ENCODE measurements at places on chromosomes 16 and 17.
A peak's percentile ranks its signal among the peaks of the same experiment; 100 is the strongest.

DNA sequence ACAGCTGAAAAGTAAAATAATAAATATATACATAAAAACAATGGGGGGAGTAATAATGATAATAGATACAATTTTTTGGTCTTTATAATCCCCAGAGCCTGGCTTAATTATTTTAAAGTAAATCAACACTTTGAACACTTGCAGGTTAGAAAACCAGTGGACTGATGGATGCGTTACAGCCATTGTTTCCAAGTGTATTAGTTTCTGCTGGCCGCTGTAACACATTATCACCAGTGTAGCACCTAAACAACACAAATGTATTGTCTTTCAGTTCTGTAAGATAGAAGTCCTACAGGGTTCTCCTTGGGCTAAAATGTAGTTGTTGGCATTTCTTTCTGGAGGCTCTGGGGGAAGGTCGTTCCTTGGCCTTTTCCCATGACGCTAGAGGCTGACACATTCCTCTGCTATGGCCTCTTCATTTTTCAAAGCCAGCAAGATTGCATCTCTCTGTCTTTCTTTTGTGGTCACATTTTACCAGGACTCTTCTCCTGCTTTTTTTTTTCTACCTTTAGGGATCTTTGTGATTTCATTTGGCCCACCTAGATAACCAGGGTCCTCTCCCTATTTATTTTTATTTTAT is 116.8 kb downstream of the WWOX start:
- no peak for DNase-seq

DNA sequence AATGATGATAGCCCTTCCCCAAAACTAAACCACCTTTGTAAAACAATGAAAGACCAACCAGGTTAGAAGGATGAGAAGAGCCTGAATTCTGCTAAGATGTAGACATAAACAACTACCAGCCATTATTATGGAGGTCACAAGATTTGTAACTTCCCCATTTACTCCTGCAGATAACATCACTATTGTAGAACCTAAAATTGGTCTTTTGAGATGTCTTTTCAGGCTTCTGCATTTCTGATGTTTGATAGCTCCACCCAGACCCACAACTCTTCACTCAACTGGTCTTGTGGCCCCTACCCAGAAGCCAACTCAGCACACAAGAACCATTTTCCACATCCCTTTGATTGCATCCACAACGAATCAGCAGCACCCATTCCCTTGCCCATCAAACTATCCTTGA is 100.8 kb downstream of the TMEM132E start:
- no peak for DNase-seq

GRCh38 chr16:2147981-2148671 is at the start of gene RAB26:
TSS of gene RAB26 (plus strand) at chr16:2148625. CDS start at chr16:2148784, 159 bp downstream.
- peak; percentile 42 for DNase-seq

DNA sequence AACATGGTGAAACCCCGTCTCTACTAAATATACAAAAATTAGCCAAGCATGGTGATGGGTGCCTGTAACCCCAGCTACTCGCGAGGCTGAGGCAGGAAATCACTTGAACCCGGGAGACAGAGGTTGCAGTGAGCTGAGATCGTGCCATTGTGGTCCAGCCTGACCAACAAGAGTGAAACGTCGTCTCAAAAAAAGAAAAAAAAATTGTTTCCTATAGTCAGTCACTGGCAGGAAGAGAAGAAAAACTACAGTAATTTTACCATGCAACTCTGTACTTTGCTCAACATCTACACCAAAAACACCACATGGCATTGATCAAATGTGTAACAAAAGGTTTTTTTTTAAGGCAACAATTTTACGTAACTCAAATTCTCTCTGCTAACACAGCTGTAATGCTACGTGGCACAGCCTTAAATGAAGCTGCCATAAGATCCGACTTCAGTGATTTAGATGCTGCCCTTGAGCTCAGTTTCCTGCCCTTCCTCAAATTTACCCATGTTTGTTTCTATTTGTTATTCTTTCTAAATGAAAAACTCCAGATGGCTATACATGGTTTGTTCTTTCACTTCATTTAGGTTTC is 40.2 kb downstream of the CNOT1 start:
- no peak for DNase-seq

DNA sequence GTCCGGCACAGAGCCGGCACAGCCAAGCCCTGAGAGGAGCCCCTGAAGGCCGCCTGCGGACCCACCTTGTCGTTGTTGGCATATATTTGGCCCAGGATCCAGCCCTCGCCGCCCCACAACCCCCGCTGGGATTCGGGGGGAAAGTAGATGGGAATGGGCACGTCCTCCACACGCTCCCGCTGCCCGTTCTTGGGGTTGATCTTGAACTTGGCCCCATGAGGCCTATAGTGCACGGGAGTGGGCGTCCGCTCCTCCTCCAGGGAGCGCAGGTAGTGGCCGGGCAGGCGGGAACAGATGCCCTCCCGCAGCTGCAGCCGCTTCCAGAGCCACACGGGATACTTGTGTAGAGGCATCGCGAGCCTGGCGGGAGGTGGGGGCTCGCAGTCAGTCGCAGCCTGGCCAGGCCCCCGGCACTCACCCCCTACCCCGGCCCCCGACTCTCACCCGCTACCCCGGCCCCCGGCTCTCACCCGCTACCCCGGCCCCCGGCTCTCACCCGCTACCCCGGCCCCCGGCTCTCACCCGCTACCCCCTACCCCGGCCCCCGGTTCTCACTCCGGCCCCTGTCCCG is 387 bp downstream of the MRPL28 start:
- no peak for DNase-seq

GRCh38 chr16:23365602-23366240 is 63.6 kb downstream of the SCNN1B start:
- peak; percentile 12 for DNase-seq

- DNase-seq, result no peak
Measured at GRCh38 chr16:89334988-89335802, 117.7 kb downstream of the ZNF778 start.

GRCh38 chr17:73060721-73061120 is 31.8 kb downstream of the SLC39A11 start:
- DNase-seq, result no peak

GRCh38 chr16:9135797-9136196 is 44.4 kb downstream of the HAPSTR1 start:
- DNase-seq, result peak; percentile 24

- no peak for DNase-seq
Measured at GRCh38 chr16:66911801-66912200, 6.9 kb downstream of the CDH16 start.

GRCh38 chr17:67435786-67436185 is 58.7 kb downstream of the PITPNC1 start:
- DNase-seq, result no peak

DNA sequence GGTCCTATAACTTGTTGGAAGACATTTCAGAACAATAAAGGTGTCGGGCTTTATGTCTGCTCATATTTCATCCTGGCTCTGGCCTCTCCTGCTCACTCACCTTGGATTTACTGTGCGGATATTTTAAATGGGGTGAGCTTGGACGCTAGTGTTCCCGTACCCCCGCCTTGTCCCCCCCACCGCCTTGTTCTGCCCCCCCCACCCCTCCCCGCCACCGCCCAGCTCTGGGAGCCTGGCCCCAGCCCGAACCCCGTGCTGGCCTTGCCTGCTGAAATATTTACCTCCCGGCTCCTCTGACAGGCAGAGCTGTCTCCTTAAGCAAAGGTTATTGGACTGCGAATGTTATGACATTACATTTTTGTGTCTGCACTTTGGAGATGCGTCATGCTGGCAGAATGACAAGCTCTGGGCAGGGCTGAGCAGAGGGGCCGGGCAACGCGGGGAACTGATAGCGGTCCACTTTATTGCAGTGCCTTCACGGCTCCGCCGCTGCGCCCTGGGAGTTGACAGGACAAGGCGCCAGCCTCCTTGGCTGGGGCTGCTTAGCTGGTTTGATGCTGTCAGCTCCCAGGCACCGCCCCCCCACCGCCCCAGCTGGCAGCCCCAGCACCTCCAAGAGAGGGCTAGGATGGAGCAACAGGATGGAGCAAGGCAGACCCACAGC is 222.5 kb upstream of the GSE1 start:
- no peak for DNase-seq

DNA sequence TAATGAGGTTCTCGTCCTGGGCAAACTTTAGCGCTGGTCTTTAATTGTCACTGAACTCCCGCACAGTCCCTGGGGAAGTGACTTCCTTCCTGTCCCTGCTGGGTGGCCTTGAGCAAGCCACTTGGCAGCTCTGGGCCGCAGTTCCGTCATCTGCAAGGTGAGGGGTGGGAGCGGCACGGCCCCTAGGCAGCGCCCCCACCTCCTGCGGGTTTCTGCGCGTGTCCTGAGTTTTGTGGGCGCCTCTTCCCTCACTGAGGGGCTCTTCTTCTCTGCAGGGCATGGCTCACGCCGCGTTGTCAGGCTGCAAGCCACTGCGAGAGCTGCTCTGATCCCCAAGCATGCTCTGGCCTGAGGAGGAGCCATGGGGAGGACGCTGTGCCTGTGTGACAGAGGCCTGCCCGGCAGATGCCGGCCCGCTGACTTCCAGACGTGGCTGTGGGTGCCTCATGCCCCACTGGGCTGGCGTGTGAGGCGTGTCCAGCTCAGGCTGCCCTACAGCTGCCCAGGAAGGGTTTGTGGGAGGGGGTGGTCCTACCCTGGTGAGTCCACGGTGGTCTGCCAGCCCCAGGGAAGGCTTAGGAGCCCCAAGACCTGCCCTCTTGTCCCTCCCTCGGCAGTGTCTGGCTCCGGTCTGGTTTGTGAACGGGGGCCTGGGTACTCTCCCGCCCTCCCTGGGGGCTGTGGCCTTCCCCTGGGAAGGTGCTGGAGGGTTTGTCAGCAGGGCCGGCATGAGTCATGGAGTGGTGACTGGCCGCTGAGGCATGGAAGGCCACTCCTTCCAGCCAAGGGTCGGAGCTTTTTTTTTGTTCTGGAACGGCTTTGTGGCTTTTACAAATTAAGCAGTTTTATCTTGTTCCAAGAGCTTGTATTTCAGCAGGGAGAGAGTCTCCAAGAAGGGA is 182.0 kb downstream of the SEC14L1 start:
- no peak for DNase-seq

DNA sequence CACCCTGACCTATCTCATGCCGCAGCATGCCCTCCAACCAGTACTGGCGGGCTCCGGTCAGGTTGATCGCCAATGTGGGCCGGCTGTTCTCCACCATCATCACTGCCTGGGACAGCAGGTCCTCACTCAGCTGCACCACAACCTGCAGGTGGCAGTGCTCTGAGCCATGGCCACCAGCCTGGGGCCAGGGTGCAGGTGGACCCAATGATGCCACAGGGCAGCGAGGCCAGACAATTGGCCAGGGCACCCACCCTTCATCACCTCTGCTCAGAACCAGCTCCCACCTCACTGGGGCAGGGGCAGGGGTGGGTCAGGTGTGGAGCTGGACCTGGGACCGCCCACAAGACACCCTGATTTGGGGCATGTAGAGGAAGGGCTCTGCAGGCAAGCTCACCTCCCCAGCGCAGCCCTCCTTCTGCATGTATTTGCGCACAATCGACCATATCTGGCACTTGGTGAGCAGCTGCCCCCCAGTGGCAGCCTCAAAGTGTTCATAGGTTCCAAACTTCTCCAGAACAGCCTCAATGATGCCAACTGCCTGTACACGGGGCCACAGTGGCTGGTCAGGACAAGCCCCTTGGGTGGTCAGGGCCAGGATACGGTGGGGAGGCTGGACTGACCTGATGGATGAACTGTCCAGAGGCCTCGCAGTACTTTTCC is 4.2 kb downstream of the MATCAP1 start:
- peak; percentile 60 for DNase-seq

GRCh38 chr16:46822270-46822669 is 8.7 kb downstream of the C16orf87 start:
- peak; percentile 44 for DNase-seq

- DNase-seq, result no peak
Measured at GRCh38 chr17:73256220-73256619, 5.5 kb downstream of the CPSF4L start.

DNA sequence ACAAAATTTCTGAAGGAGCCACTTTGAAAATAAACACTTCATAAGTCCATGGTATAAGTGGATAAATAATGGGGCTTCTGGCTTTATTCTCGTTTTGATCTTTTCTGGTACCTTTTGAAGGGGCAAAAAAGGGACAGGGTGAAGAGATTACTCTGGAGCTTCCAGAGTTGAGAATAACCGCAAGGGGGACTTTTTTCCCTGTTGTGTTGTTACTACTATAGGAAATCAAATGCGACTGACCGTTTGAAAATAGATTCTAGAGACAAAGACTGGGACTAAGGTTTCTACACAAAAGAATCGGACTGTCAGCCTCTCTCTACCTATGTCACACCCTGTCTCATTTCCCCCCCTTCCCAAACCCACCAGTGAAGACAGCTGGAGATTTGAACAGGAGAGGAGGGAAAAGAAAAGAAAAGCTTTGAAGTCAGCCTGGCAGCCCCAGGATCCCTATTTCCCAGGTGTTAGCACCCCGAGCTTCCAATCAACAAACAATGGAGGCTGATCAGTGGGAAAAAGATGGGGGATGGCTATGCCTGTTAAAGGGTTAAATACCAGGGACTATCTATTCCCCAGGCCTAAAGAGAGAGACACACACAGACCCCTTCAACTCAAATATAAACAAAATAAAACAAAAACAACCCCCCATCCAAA is 8.4 kb downstream of the HOXB4 start:
- DNase-seq, result no peak

DNA sequence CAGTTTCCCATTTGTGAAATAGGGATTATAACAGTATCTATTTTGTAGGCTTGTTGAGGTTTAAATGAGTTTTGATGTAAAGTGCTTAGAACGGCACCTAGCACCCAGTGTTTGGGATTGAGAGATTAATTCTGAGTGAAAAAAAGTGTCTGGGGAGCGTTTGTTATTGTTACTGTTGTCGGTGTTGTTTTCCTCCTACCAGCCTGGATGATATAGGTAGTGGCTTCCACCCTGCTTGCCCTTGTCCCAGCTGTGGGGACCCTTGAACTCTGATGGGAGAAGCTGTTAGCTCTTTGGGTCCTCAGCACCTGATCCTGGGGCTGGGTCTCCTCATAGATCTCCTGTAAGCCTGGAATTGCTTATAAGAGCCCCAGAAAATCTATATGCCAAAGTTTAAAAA is 4.9 kb downstream of the FMNL1 start:
- no peak for DNase-seq

- no peak for DNase-seq
Measured at GRCh38 chr16:2285731-2286191, 17.8 kb upstream of the RNPS1 start.

DNA sequence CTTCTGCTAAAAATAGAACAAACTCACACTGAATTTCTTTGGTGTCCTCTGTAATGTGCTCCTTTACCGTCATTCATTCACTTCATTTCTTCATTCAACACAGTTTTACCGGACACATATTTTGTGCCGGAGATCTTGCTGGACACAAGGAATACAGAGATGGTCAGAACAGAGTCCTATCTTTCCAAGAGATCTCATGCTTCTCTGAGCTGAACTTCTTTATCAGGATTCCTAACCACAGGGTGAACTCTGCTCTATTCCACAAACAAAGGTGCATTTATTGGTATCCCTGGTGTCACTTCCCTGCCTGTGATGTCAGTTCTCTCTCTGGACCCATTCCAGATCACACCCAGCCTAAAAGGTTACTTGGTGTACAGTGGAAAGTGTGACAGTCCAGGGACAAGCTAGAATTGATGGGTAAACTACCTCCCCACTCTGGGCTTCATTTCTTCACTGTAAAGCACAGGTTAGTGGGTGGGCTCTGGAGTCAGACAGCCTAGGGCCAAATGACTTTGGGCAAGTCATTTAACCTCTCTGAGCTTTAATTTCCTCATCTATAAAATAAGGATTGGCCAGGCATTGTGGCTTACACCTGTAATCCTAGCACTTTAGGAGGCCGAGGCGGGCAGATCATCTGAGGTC is 4.2 kb downstream of the IFI35 start:
- DNase-seq, result no peak

GRCh38 chr17:2549392-2550211 is 37.9 kb upstream of the METTL16 start:
- no peak for DNase-seq

Measured in activated CD8-positive, alpha-beta T cell treated with anti-CD3 and anti-CD28 coated beads for 36 hours (primary cell).